ENCODE measurements at places on chromosomes 7 and 10.

GRCh38 chr7:6675807-6676405 is 30.8 kb downstream of the ZNF12 start:
- no peak for DNase-seq

GRCh38 chr7:39683216-39683845 is 60.0 kb downstream of the RALA start:
- DNase-seq = no peak

DNA sequence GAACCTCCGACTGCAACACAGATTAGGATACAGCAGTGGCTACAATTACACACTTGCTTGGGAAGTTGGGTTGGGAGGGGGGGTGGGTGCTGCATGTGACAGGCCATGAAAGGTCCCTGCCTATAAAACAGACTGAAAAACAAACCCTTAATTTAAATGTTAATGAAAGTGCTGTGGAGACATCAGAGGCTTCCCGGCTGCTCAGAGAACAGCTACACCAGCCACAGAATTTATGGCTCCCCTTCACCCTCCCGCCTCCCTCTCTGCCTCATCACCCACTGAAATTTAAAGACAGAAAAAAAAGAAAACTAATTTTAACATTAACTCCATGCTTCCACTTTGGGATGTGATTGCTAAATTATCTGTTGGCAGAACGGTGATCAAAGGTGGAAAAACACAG is 34.7 kb downstream of the FBXW4 start:
- no peak for DNase-seq

DNA sequence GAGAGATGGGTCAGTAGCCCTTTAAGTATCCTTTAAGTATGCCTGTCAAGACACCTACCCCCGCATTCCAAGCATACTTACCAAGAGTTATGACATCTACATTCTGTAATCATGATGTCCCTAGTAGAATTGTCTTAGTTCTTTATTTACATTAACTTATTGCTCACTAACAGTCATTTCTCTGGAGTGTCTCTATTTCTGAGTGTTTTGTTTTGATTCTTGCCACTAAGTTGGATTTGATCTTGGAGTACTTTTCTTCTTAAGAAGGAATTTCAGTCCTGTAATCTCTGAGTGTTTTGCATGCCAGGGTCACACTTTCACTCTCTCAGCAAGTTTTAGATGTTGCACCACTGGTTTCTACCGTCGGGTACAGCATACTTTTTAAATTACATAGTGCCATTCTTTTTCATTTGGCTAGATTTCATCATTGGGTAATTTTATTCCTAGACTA is 1053.9 kb downstream of the KCNMA1 start:
- DNase-seq = no peak

GRCh38 chr7:26860361-26860760 is 4.0 kb downstream of the SKAP2 start:
- no peak for DNase-seq

DNA sequence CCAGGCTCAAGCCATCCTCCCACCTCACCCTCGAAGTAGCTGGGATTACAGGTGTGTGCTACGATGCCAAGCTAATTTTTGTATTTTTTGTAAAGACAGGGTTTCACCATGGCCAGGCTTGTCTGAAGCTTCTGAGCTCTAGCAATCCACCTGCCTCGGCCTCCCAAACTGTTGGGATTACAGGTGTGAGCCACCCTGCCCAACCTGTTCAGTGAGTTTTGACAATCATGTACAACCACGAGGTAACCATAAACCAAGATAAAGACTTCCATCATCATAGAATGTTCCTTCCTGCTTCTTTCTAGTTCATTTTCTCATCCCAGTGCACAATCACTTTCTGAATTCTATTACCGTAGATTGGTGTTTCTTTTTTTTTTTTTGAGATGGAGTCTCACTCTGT is 30.5 kb upstream of the MKRN1 start:
- DNase-seq = no peak

DNA sequence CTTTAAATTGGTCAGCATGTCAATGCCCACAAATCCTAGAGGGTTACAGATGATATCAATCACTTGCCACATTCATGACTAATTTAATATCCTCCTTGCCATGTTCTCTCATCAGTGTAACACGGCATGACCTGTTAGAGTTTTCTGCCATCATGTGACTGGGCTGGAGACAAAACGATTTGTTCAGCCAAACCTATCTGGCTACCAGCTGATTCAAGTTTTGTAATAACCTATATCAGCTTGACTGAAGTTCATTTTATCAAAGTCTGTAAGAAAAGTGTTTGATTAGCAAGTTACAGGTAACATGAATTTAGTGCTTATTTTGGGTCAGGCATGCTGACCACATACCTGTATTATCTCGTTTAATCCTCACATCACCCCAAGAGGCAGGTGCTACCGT is 25.7 kb downstream of the NEUROD6 start:
- no peak for DNase-seq

GRCh38 chr7:135186841-135187253 is 16.3 kb upstream of the CYREN start:
- no peak for DNase-seq

DNA sequence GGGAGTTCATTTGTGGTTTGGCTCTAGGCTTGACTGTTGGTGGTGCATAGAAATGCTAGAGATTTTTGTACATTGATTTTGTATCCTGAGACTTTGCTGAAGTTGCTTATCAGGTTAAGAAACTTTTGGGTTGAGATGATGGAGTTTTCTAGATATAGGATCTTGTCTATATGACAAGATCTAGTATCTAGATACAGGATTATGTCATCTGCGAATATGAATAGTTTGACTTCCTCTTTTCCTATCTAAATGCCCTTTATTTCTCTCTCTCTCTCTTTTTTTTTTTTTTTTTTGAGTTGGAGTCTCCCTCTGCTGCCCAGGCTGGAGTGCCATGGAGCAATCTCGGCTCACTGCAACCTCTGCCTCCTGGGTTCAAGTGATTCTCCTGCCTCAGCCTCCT is 62.9 kb downstream of the MGAM2 start:
- no peak for DNase-seq

DNA sequence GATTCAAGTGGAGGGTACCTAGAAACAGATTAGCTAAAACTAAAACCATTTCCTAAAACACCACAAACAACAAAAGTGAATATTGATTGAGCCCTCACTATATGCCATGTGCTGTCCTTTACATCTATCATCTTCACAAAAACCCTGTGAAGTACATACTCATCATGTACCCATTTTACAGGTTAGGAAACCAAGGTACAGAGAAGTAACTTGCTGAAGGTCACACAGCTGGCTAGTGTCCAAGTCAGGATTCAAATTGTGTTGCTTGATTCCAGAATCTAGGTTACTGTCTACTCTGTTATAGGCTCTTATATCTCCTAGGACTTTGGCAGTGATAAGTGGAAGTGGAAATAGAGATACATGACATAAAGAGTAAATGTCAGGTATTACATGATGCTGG is 463.8 kb downstream of the LRMDA start:
- DNase-seq = no peak

DNA sequence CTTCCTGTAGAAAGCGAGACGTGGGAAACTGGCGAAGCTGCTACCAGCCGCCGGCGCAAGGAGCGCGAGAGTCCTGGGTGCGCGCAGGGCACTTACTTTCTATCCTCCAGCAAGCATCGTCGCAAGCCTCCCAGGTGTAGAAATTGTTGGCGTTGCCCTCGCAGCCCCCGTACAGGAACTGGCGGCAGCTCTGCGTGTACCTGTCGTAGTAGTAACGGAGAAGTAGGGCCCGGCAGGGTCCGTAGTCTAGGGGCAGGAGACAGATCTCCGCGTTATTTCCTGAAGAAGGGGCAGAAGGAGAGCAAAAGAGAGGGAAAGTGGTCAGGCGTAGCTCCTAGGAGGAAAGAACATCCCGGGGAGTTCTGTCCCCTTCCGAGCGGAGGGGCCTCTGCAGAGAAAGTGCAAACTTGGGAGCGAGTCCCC is 501 bp downstream of the TFPI2 start:
- no peak for DNase-seq

DNA sequence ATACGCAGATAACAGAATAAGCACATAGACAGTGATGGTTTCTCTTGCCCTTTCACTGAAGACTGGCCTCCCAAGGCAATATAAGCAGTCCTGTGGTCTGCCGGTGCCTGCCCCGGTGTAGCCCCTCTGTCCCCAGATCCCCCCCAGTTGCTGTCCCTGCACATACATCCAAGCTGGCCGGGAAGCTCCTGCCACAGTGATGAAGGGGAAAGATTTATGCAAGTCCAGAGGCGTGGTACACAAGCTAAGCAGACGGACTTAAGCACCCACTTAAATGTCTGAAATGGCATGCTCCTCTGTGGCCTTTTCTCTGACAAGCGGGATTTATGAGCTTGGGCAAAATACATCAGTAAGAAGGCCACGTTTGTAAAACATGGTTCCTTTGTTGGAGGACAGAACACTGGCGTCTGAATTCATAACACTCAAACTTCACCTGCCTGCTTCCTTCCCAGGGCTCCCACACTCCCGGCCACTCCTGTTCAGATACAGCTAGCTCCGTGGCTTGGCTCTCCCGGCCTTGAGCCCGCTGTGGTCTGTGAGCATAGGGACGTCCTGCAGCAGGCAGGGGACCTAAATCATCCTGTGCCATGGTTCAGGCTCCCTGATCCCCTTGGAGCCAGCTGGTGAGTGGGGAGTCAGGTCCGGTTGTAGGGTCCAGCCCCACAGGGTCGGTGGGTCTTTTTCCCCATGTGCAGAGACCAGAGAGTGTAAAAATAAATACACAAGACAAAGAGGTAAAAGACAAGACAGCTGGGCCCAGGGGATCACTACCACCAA is 61.7 kb upstream of the PPP2R2D start:
- no peak for DNase-seq

GRCh38 chr10:77609781-77610272 is 27.8 kb downstream of the KCNMA1 start:
- no peak for DNase-seq

DNA sequence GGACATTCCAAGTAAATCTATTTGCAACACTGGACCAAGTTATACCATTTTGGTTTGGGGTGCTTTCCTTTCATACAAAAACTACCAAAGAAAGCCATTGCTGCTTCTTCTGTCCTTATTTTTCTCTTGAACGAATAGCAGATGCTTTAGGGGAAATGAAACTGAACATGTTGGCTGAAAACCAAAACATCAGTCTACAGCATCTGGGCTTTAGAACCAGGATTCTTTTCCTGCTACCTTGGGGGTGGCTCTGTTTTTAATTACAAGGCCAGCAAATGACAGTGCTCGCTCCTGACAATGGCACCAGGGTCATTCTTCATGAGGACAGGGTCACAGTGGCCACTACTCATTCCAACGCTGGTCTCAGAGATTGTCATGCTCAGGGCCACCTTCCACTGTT is 80.3 kb downstream of the WDR11 start:
- DNase-seq = no peak
